Activated naive CD8-positive, alpha-beta T cell treated with anti-CD3 and anti-CD28 coated beads for 36 hours (primary cell): ENCODE measurements at places on chromosomes 6 and 20. TPM values are rescaled to one million over a fixed set of nuclear protein-coding genes. Genes with fewer than 3 reads are reported as not detected.

GRCh38 chr6:71929047-71929446 lies 42.7 kb downstream of the RIMS1 start:
- DNase-seq, result no peak

DNA sequence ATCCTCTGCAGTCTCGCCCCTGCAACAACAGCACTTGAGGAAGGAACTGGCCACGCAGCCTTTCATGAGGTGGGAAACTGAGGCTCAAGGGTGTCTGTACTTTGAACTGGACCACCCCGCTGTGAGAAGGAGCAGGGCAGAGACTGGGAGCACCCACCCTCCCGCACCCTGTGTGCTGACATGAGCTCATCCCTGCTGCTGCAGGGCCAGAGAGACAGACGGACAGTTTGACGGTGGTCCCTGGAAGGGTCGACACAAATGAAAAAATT lies 16.9 kb upstream of the MRGBP start:
- no peak for DNase-seq

- DNase-seq, result no peak
Measured at GRCh38 chr20:57287007-57287880, 20.8 kb upstream of the BMP7 start.

DNA sequence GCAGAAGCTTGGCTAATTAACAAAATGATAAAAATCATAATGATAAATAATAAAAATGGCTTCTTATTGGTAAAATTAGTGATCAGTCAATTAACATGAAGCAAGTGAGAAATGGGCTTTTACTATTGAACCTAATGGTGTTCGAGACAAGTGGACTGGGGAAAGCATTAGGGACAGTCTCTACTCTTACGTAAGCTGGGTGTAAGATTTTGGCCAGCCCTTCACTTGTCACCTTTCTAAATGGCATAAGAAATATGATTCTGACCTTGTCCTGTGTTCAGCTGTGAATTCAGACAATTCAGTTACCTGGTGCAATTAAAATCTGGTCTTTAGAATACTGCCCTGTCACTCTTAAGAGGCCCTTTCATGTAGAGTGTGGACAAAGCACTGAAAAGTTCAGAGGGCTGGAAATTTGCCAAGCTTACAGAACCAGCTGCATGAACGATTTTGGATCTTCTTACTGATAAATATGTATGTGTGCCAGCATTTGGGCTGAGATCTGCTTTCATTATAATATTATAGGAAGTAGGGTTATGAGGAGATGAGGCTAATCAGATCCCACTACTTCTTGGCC lies 115.9 kb downstream of the QRSL1 start:
- no peak for DNase-seq

DNA sequence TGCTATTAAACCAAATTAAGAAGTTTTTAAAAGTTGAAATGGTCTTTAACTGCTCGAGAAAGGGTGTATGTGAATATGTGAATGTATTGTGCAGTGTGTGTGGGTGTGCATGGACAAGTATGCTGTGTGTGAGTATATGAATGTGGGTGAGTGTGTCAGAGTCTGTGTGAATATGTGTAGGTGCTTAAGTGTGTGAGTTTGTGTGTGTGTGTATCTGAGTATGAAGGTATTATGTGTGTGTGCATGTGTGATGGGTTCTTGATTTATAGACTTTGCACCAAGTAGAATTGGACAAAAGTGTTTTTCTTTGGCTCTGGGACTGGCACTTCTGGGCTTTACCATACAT lies 21.6 kb downstream of the EYA2 start:
- no peak for DNase-seq

MBOAT1 gene
- 4.5 TPM for total RNA-seq
